Peyer's patch (tissue), 4 donors: ENCODE measurements at places on chromosomes 1 and 21. TPM values are rescaled to one million over a fixed set of nuclear protein-coding genes. Genes with fewer than 3 reads are reported as not detected.

NPHS2 gene
- not detected for total RNA-seq

PAX7 gene
- total RNA-seq: not detected

CFHR4 gene
- total RNA-seq: not detected

SYDE2 gene
- total RNA-seq: 3.3 TPM

MYBPH gene
- total RNA-seq: not detected

TNFRSF1B gene
- 37.1 TPM for total RNA-seq

- DNase-seq: peak; percentile 43
- no peak overlapping the region for H3K27ac ChIP-seq
- no peaks in the 10 kb centered on the region for H3K4me1 ChIP-seq
- no peak overlapping the region for H3K4me3 ChIP-seq
Observed at GRCh38 chr1:70685300-70686286, 274.5 kb downstream of the CTH start.

- H3K36me3 ChIP-seq: no peaks in the 10 kb centered on the region
- no peaks in the 10 kb centered on the region for H3K27me3 ChIP-seq
- DNase-seq: peak; percentile 97
- peaks cover 8% of the 10 kb centered on the region for H3K4me1 ChIP-seq
- H3K27ac ChIP-seq: peak overlapping the region; percentile 74
Observed at GRCh38 chr1:59814180-59814900, 409 bp upstream of the HOOK1 start.

- no peak overlapping the region for H3K4me3 ChIP-seq
- DNase-seq: no peak
- no peak overlapping the region for H3K27ac ChIP-seq
- no peaks in the 10 kb centered on the region for H3K4me1 ChIP-seq
- no peaks in the 10 kb centered on the region for H3K27me3 ChIP-seq
- peaks cover 66% of the 10 kb centered on the region for H3K36me3 ChIP-seq
Observed at GRCh38 chr1:26574018-26574417, 44.5 kb downstream of the RPS6KA1 start.

GRCh38 chr1:4653328-4653660, 1.1 kb upstream of the AJAP1 start:
- H3K4me1 ChIP-seq: no peaks in the 10 kb centered on the region
- DNase-seq: no peak
- peaks cover 16% of the 10 kb centered on the region for H3K27me3 ChIP-seq
- no peaks in the 10 kb centered on the region for H3K36me3 ChIP-seq

- H3K27me3 ChIP-seq: no peaks in the 10 kb centered on the region
- H3K4me3 ChIP-seq: peak overlapping the region; percentile 86
- peaks cover 9% of the 10 kb centered on the region for H3K4me1 ChIP-seq
- peak overlapping the region; percentile 74 for H3K27ac ChIP-seq
- H3K36me3 ChIP-seq: peaks cover 8% of the 10 kb centered on the region
Observed at GRCh38 chr1:107057197-107058133, 991 bp downstream of the PRMT6 start.

GRCh38 chr1:170604065-170604464, 59.9 kb upstream of the PRRX1 start:
- H3K27ac ChIP-seq: no peak overlapping the region
- H3K36me3 ChIP-seq: no peaks in the 10 kb centered on the region
- no peaks in the 10 kb centered on the region for H3K27me3 ChIP-seq
- H3K4me1 ChIP-seq: no peaks in the 10 kb centered on the region
- no peak for DNase-seq

- no peaks in the 10 kb centered on the region for H3K27me3 ChIP-seq
- H3K36me3 ChIP-seq: no peaks in the 10 kb centered on the region
- DNase-seq: no peak
- no peaks in the 10 kb centered on the region for H3K4me1 ChIP-seq
Observed at GRCh38 chr1:21244986-21245687, 45.1 kb downstream of the ECE1 start.

DNA sequence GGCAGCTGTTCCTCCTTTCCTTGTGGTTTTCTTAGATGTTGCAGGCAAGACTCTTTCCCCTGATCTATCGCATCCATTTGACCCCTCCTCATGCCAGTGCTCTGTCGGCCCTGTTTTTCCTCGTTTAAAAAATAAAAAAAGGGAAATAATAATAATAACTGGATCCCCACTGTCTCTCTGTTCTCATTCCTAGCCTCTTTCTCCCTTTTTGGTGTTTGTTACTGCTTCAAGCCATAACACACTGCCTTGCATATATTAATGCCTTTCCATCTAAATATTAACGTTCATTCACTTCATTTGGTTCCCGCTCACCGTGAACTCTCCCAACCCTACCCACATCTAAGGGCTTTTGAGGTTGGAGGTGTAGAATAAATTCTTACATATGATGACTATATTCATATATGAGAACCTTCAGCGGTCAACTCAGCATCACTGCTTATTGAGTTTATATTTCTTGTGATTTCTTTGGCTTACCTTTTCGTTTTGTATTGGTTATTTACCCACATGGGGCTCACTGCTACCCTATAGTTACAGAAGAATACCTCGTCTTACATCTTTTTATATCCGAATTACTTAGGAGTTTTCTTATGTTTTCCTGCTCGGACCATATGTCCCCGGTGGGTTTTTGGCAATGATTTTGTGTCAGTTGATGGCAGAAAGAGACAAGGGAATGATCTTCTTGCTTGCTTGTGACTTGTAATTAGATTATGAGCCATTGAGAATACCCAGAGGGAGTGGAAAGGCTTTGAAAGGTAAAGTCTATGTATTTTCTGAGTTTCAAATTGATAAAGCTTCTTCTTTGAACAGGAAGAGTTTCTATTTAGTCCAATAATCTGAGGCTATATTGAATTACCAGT, 805 bp downstream of the ATG4C start:
- no peaks in the 10 kb centered on the region for H3K36me3 ChIP-seq
- DNase-seq: no peak
- peak overlapping the region; percentile 74 for H3K4me3 ChIP-seq
- H3K27me3 ChIP-seq: no peaks in the 10 kb centered on the region
- H3K27ac ChIP-seq: peak overlapping the region; percentile 94
- H3K4me1 ChIP-seq: no peaks in the 10 kb centered on the region

DNA sequence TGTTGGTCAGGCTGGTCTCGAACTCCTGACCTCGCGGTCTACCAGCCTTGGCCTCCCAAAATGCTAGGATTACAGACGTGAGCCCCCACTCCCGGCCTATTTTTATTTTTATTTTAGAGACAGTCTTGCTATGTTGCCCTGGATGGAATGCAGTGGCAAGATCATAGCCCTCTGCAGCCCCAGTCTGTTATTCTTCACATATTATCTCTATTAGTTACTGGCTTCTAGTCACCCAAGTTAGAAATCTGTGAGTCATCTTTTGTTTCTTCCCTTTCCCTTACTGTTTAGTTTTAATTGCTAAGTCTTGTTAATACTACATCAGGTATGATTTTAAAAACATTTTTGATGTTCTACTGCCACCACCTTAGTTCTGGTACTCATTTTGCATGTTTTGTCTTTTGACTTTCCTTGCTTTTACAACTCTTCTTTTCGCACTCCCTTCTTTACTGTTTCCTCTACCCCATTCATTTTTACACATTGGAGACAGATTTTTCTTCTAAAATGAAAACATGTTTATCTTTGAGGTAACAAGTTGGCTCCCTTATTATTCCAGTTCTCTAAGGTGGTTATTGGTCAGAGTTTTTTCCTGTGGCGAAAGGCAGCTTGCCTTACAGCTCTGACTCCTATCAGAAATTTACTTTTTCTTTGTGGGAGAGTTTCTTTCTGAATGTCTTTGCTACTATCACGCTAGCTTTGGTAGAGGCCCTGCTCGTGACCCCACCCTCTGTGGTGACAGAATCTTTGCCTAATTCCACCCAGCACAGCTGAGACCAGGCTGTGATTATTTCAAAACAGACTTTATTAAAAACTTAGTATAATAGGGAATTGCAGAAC, 19.5 kb downstream of the ZMYM4 start:
- no peak overlapping the region for H3K4me3 ChIP-seq
- H3K4me1 ChIP-seq: no peaks in the 10 kb centered on the region
- DNase-seq: no peak
- no peaks in the 10 kb centered on the region for H3K27me3 ChIP-seq
- H3K36me3 ChIP-seq: no peaks in the 10 kb centered on the region

DNA sequence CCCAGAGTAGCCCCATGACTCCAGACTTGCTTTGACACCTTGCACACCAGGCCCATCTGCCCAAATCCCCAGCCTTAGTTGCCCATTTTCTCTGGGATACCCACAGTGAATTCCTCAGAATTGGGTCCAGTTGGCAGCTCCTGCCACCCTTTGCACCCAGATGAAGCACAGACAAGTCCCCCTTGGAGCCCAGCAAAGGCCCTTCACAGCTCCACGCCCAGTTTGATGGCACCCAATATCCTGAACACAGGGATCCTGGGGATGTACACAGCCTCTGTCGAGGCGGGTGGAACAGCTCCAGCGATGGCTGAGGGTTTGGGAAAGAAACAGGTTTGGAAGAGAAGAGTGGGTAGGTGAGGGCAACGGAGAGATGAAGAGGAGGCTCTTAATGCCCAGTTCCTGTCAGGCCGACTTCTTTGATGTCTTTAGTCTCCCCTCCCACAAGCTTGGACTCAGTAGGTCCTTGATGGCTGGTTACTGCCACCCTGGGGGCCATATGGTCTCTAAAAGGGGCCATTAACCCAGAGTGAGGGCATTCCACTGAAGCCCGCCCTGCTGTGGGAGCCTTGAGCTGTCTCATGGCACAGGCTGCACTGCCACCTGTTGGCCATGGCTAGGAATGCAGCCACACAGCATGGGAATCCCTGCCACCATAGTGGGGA, 21.7 kb downstream of the TMEM53 start:
- H3K4me3 ChIP-seq: no peak overlapping the region
- no peaks in the 10 kb centered on the region for H3K36me3 ChIP-seq
- DNase-seq: peak; percentile 79
- H3K27me3 ChIP-seq: no peaks in the 10 kb centered on the region
- no peaks in the 10 kb centered on the region for H3K4me1 ChIP-seq

DNA sequence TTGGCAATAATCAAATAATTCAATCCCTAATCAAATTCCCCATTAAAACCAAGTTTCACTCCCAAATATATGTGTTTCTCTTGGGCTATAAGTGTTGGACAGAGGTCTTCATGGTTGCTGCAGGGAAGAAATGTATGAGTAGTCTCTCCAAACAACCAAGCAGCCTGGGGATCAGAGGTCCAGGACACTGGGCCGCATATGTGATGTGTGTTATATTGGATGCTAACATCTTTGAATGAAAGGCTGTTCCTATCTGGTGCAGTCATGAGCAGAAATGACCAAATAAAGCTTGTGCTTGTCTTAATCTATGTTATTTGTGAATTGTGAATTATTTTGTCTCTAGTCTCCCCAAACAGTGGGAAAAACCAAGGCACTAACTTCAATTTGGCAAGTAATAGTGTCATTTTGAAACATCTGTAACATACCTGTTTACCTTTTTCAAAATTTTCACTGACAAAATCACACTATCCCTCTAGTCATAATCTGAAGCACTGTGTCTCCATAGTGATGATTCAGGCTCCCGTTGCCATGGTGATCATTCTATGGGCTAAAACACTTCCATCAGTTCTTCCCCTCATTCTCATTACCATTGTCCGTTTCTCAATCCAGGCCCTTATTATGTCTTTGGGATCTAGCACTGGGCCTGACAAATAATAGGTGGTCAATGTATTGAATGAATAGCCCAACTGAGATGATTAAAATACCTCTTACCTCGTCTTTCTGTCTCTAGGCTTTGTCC, 12.5 kb upstream of the TADA1 start:
- no peak overlapping the region for H3K4me3 ChIP-seq
- DNase-seq: no peak
- no peak overlapping the region for H3K27ac ChIP-seq
- no peaks in the 10 kb centered on the region for H3K27me3 ChIP-seq
- no peaks in the 10 kb centered on the region for H3K36me3 ChIP-seq

GRCh38 chr1:81391125-81391828, 409.5 kb upstream of the ADGRL2 start:
- no peaks in the 10 kb centered on the region for H3K36me3 ChIP-seq
- no peaks in the 10 kb centered on the region for H3K27me3 ChIP-seq
- no peaks in the 10 kb centered on the region for H3K4me1 ChIP-seq
- no peak overlapping the region for H3K4me3 ChIP-seq
- no peak overlapping the region for H3K27ac ChIP-seq

GRCh38 chr1:54221867-54222484, 22.0 kb downstream of the MRPL37 start:
- no peak overlapping the region for H3K27ac ChIP-seq
- no peak for DNase-seq
- no peak overlapping the region for H3K4me3 ChIP-seq
- H3K27me3 ChIP-seq: no peaks in the 10 kb centered on the region
- peaks cover 26% of the 10 kb centered on the region for H3K36me3 ChIP-seq

- H3K27me3 ChIP-seq: no peaks in the 10 kb centered on the region
- DNase-seq: no peak
- H3K4me3 ChIP-seq: no peak overlapping the region
- no peak overlapping the region for H3K27ac ChIP-seq
- no peaks in the 10 kb centered on the region for H3K36me3 ChIP-seq
Observed at GRCh38 chr1:4121293-4121684, 221.2 kb upstream of the C1orf174 start.

GRCh38 chr1:212457740-212458338, 25.1 kb downstream of the NENF start:
- DNase-seq: peak; percentile 80
- H3K4me3 ChIP-seq: no peak overlapping the region
- no peaks in the 10 kb centered on the region for H3K4me1 ChIP-seq
- H3K36me3 ChIP-seq: no peaks in the 10 kb centered on the region

DNA sequence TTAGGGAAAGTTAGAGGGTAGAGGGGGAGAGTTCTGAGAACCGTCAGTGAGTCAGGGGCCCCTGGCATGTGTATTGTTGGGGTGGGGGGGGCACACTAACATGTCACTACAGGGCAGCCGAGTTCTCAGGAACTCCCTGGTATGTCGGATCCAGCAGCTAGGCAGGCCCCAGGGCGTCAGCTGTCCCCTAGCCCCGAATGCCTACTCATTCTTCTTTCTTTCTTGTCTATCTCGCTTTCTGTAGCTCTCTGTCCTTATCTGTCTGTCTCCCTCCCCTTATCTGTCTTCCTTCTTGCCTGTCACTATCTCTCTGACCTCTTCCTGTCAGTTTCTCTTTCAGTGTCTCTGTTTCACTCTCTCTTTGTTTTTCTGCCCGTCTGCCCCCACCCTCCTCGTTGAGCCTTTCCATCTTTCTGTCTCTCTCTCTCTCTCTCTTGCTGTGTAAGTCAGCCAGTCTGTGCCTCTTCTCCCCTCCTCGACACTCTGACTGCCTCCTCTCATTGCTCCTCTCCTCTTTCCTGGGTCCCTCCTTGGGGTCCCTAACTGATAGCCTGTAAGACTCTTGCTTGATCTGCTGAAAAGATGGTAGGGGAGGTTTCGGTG, 2.4 kb downstream of the NTRK1 start:
- H3K27me3 ChIP-seq: no peaks in the 10 kb centered on the region
- no peak overlapping the region for H3K27ac ChIP-seq
- no peak for DNase-seq
- peaks cover 26% of the 10 kb centered on the region for H3K4me1 ChIP-seq
- no peak overlapping the region for H3K4me3 ChIP-seq
- no peaks in the 10 kb centered on the region for H3K36me3 ChIP-seq
